ENCODE measurements at places on chromosomes 13 and 19.

- no peak for DNase-seq
These were observed 29.2 kb downstream of the SUGP2 start for GRCh38 chr19:19004144-19004543.

- DNase-seq: no peak
These were observed 2.1 kb upstream of the TUBA3C start for GRCh38 chr13:19183676-19184075.

DNA sequence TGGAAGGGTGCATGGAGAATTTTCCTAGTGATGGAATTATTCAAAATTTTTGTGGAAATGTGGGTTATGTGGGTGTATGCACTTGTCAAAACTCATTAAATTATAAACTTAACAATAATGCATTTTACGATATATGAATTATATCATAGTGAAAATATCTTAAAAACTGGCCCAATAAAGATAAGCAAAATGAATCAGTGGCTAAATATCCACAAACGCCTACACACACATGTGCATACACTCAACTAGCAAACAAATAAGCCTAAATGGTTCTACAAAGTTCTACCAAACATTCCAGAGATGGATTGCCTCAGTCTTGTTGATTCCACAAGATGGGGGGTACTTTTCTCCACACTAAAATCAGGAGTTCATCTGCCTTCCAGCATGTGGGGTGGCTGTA, 349.5 kb downstream of the TSHZ3 start:
- DNase-seq: no peak

GRCh38 chr13:113758651-113759524, at the start of gene TMEM255B:
Gene TMEM255B, plus strand, starts transcription at chr13:113759226. Its CDS starts 44 bp downstream, at chr13:113759270.
- DNase-seq: no peak

DNA sequence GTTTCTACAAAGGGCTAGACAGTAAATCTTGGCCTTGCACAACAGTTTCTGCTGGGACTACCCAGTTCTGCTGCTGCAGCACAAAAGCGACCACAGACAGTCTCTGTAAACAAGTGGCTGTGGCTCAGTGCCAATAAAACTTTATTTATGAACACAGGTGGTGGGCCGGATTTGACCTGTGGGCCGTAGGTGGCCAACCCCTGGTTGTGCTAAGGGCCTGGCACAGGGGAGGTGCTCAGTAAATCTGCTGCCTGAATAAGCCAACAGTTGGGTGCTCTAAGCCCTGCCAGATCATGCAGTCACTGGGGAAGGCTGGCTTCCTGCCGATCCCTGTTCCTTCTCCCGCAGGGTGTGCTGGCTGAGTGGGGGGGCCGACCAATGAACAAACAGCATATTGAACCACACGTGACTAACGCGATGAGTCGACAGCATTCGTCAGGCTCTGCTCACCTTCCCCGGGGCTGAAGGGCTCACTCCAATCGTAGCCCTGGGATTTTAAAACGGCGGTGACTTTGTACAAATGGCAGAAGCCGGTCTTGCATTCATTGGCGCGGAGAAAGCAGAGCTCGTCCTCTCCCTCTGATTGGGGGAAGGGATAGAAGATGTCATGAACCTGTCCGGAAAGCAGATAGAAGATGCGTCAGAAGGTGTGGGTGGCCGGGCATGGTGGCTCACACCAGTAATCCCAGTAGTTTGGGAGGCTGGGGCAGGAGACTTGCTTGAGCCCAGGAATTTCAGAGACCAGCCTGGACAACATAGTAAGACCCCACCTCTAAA, 24.3 kb upstream of the MYDGF start:
- peak; percentile 39 for DNase-seq

DNA sequence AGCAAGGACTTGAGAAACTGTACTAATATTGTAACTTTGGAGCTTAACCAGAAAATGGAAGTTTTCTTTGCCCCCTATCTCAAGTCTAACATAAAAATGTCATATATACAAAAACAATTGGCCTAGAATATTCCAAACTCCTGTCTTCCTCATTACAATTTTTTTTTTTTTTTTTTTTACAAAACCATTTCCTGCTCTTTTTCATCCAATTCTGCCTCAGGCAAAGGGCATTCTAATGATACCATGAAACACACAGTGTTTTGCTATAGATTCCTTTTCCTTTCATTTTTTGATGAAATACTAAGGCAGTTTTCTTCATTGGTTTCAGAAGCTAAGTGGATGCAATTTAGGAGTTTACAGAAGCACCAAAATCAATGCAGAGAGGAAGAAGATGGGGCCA, 119.7 kb downstream of the LHFPL6 start:
- DNase-seq: no peak

GRCh38 chr19:17319473-17320238, 10.3 kb downstream of the DDA1 start:
- DNase-seq: no peak

Measured in AG09319 (cell line).